ENCODE measurements at places on chromosomes 12 and 14. TPM values are rescaled to one million over a fixed set of nuclear protein-coding genes. Genes with fewer than 3 reads are reported as not detected.

GRCh38 chr12:89977405-89978085 lies 268.9 kb upstream of the ATP2B1 start:
- DNase-seq, result no peak

DNA sequence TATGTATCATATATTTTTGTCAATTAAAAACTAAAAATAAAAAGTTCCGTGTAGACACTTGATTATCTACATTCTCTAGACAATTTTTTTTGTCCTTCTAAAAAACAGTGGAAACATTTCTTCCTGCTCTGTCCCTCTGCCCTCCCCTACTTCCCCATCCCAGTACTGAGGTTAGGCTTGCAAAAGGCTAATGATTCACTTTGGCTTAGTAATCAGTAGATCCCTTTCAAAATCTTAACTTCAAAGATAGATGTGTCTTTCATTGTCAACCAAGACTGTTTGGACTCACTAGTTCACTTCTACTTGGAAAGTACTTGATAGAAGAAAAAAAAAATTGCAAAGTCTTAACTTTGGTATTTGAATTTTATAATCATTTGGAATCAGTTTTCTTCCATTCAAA lies 3.8 kb downstream of the SETD3 start:
- no peak for DNase-seq

GRCh38 chr12:107393043-107393717 lies 292.4 kb upstream of the PWP1 start:
- no peak for DNase-seq

The CLECL1 gene
- 0.76 TPM for total RNA-seq

Data from Right ventricle myocardium inferior (tissue), 1 donor.